Right ventricle myocardium superior (tissue), 1 donor: ENCODE measurements at places on chromosomes 4 and X. TPM values are rescaled to one million over a fixed set of nuclear protein-coding genes. Genes with fewer than 3 reads are reported as not detected.

DNA sequence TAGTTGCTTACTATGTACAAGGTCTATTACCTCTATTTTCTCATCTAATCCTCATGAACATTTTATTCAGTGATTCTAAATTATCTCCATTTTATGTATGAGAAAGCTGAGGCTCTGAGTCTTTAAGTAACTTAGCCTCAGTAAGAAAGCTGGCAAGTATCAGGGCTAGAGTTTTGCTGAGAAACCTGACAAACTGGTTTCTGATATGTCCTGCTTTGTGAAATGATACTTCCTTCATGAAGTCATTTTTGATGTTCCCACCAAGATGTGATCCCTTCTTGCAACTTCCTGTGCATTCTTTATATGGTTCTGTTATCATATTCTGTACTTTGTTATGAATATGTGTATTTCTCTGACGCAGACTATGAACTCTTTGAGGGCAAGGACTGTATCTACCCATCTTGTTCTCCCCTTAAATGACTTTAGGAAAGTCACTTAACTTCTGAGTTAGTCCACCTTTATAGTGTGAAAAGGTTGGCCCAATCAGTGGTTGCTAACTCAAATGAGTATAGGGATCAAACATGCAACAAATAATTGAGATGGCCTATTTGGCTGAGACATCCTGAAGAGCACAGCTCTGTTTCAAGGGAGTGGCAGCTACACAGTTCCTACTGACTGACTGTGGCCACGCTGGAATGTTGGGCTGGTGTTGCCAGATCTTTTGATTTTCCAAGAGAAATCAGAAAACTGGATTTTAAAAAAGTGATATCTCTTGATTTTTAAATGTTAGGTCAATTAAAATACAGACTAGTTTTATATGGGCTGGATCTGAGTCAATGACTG lies 127.9 kb upstream of the AMOT start:
- no peak for DNase-seq

Gene PCGF3
- 20.8 TPM for total RNA-seq

DNA sequence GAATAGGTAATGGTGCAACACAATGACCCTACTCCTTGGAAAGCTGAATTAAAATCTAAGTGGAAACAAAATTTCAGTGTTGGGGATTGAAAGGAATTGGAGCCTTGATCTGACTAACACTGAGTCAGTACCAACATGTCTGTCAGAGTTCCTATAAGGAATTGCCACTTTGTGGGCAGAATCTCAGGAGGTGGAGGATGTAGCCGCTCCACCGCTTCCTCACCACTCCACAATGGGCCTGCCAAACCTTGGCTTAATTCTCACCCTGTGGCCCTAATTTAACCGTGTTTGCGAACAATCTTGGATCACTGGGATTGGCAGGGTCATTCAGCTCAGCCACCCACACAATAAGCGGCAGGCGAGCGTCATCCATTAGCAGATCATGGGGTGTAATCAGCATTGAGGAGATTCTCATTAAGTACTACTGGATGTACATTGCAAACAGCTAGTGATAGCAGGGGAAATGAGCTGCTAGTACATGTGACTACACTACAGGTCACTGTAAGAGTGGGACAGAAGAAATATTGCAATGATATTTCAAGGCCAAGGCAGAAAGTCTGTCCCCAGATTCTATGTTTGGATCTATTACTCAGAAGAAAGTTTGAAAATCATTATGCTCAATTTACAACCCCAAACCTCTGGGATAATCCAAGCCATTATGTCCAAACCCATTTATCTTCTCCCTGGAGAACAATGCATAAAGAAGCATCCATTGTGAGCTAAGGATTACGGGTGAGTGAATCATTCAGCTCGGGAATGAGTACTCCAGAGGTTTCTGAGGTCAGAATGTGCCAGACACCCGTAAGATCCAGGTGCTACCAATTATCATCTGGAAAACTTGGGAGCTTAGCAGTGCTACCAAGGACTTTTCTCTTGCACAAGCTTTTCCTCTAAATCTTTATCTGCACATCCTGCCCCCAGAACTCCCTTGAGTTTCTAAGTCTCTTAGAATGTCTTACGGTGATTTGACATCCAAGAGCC lies 5.8 kb downstream of the SRPX start:
- DNase-seq: no peak

DNA sequence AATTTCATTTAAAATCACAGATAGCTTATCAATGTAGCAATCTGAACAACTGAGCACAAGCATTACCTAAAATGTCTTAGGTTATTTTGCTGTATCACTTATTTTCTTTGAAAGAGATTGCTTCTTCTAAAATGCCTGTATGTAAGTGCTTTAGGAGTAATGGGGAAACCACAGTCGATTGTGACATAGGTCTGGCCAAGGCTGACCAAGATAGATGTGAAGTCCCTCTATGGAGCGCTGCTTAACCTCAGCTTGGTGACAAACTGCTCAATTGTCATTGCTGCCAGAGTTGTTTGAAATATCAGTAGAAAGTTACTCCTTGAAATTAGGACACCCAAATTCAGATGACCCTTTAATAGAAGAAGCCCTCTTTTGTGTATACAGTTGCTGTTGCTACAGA lies 401.9 kb upstream of the NDST4 start:
- no peak for DNase-seq

DNA sequence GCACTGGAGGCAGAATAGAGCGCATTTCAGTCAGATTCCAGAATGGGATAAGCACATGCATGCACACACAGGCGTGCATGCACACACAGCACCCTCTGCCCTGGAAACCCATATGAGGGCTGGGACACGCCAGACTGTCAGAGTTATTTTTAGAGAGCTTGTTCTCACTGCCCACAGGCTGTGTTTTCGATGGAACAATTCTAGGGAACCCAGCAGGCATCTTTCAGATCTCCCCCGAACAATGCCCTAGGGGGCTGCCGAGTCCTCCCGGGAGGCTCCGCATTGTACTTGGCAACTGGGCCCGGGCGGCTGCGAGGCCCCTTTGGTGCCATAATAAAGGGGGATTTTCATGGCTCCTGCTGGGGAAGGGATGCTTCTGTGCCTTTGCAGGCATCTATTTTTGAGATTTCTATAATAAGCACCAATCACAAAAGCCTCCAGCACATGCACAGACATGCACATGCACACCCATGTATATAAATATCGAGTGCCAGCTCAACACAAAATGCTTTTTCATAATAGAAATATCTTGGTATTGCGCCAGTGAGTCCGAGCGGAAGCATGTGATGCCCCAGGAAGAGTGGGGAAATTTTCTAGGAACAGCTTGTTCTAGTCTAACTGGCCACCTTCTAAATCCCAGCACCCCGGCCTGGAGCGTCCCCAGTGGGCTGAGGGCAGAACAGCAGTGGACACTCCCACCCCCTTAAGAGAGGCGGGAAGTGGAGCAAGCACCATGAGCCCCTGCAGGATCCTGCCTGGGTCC lies 88.5 kb downstream of the PHKA2 start:
- DNase-seq: peak; percentile 62

DNA sequence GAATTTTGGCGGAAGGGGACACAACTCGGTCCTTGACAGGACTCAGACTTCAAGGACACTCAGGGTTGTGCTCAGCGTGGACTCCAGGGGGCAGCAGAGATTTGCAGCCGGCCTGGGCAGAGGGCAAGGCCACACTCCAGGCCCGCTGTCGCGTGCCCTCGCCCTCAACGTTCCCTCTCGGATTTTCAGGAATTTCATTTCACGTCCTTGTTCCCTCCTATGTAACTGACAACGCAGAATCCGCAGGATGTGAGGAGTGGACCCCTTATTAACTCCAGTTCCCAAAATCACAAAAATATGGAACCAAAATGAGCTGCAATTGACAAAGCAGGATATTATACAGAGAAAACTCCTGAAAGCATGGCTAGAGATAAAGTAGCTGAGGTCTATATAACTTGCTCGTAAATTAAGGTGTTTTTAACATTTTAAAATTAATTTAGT lies 21.0 kb upstream of the DCTD start:
- DNase-seq: peak; percentile 81
